ENCODE measurements at places on chromosomes 6 and 20. TPM values are rescaled to one million over a fixed set of nuclear protein-coding genes. Genes with fewer than 3 reads are reported as not detected.

RAB22A gene
- total RNA-seq, result 24.0 TPM

GMPR gene
- 6.1 TPM for total RNA-seq

BMP6 gene
- 4.3 TPM for total RNA-seq

DNA sequence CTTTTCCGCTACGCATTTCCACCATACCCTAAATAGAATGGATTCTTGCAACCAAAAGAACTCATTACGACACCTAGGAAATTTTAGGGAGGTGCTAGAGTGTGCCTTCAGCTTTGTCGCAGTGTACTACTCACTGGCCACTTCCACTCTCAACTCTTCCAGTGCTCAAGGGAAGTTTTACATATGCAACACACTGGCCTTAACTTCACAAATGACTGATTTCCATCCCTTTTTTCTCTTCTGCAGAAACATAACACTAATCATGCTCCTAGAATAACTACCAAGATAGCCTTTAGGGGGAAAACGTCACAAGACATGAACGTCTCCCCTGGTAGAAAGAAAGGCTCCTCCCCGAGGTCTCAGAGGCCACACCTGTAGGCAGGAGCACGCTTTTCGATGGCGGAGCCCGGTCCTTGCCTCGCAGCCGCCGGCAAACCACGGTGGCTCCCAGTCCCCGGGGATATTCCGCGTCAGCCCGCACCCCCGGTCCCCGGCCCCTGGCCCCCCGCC lies 584 bp downstream of the LYRM4 start:
- peak; percentile 79 for DNase-seq

DNA sequence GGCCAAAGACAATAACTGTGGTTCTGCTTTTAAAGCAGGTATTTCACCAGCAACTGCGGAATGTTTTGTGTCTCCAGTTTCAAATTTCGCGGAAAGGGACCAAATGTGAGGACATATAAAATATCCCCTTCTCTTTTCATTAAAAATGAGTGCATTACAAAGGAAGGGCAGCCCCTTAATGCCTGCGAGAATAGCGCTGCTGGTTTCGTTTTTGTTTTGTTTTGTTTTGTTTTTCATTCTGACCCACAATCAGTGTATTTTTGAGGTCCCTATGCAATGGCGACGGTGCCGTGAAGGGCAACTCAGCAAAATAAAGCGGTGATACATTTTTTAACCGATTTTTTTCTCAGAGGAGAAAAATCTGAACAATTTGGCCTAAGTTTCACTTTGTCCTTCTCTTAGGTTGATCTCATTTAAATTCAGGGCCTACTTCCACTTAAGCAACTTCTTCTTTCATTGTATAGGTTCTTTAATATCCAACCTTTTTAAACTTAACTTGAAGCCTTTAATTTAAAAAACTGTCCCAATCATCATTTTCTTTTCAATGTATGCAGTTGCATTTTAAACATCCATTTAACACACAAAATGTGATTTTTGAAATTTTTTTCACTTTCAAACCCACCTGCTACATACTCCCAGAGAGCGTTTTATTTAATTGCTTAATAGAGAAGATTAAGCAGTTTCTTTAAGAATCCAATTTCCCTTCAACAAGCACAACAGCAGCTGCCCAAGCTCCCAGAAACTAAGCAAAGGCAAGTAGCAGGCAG lies 2.9 kb upstream of the HIVEP2 start:
- DNase-seq, result no peak

DNA sequence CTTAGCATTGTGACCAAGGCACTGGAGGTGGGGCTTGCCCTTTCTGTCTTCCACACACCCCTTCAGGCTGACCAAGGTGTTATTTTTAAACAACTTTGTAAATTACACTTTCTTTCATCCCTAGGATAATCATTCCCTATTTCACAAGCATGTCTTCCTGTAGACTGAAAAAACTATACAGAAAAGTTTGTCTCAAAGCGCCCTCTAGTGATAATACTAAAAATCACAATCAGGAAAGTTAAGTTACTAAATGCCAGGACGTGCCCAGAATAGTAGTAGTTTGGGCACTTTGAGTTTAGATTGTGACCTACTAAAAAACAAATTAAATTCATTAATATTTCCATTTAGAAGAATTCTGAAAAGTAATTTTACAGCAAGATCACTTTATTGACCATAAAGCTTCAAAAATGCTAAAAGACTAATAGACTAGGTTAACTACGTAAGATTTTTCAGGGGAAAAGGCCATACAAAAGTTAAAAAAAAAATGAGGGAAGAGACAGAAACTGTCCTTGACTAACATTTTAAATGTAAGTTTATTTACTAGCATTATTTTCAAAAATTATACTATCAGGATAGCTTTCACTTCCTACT lies 123.3 kb upstream of the DUSP22 start:
- DNase-seq, result peak; percentile 62

All from hepatocyte (in vitro differentiated cells).